Activated T-helper 2 cell treated with anti-CD3 and anti-CD28 coated beads, Interferon-gamma antibody, Interleukin-2, Interleukin-4, amounts not matched to agents 10 μg/mL and 5 μg/mL and 100 μg/mL, durations not matched to agents 14 hours and 24 hours and 36 hours (primary cell): ENCODE measurements at places on chromosomes 6 and 20. TPM values are rescaled to one million over a fixed set of nuclear protein-coding genes. Genes with fewer than 3 reads are reported as not detected.

Gene SIRPB2
- total RNA-seq = not detected in 2 replicates

Gene KCNG1
- total RNA-seq = 2.2 and 2.3 TPM in 2 replicates

GRCh38 chr6:11264100-11264499 lies 31.6 kb upstream of the NEDD9 start:
- H3K4me3 ChIP-seq = no peak overlapping the region
- peaks cover 25% of the 10 kb centered on the region for H3K4me1 ChIP-seq
- DNase-seq = no peak

DNA sequence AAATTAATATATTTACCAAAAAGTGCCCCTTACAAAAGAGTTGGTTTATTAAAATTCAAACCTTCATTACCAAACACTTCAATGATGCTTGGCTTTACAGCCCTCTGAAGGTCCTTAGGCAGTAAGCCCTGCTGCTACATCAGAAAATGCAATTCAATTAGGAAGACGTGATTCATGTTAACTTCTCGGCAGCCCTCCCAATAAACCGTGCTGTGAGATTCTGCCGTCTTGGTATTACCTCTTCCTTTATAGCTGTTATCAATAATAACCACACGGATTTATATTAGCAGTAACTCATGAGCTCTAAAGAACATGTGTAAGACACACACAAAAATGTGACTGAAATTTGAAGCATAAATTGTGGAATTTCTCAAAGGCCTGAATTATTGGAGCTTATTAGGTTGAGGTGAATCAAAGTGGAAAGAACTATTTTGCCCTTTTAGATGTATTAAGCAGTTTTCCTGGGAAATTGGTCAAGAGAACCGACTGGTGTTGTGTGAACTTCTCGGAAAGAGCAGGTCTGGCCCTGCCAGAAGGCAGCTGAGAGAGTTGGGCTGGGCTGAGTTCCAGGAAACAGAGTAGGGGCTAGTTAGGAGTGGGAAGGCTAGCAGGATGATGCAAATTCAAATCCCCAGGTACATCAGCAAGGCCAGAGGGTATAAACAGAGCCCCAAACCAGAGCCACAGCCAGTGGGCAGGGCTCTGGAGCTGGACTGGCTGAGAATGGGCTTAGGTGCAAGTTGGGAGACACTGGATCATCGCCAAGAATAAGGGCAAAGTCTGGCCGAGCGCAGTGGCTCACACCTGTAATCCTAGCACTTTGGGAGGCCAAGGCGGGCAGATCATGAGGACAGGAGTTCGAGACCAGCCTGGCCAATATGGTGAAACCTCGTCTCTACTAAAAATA lies 33.1 kb downstream of the FGD2 start:
- no peak overlapping the region for H3K4me3 ChIP-seq
- no peak for DNase-seq
- no peaks in the 10 kb centered on the region for H3K27me3 ChIP-seq
- H3K4me1 ChIP-seq = peaks cover 50% of the 10 kb centered on the region
- H3K27ac ChIP-seq = no peak overlapping the region

DNA sequence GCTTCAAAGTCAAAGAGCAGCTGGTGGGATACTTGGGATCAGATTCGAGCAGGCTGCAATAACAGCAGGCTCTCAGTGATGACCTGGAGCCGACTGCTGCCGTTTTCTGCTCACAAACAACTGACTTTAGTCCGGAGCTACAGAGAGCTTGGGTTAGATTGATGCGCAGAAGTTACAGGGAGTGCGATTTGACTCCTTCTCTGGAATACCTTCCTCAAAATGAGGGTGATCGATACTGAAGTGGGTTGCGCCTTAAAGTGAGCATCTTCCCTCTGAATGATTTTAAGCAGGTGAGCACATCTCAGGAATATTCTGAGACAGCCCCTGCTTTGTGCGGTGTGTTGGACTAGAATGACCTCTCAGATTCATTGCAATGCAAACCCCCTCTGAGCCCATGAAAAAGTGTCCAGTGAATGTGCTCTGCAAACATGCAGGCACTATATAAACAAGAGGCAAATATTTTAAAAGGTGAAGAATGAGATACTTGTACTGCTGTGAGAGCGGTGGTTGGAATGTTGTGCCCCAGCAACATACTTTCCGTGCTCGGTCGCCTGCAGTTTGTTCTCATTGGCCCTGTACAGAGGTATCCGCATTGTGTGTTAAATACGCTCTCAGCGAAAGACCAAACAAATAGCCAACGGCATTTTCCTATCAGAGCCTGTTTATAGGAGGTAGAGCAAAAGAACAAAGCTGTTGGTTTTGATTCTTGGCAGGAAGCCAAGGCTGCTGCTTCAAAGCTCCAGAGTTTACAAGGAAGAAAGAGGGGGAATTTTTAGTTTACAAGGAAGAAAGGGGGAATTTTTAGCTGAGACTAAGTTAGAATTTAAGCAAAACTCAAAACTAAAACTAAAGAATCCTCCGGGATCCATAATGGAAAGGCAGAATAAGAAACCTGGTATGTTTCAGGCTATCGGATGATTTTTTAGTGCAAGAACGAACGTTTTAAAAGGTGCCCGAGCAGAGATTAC lies 67.7 kb downstream of the PHACTR2 start:
- DNase-seq = no peak
- H3K4me1 ChIP-seq = no peaks in the 10 kb centered on the region
- H3K27ac ChIP-seq = no peak overlapping the region
- H3K4me3 ChIP-seq = no peak overlapping the region
- no peaks in the 10 kb centered on the region for H3K36me3 ChIP-seq
- H3K27me3 ChIP-seq = no peaks in the 10 kb centered on the region

DNA sequence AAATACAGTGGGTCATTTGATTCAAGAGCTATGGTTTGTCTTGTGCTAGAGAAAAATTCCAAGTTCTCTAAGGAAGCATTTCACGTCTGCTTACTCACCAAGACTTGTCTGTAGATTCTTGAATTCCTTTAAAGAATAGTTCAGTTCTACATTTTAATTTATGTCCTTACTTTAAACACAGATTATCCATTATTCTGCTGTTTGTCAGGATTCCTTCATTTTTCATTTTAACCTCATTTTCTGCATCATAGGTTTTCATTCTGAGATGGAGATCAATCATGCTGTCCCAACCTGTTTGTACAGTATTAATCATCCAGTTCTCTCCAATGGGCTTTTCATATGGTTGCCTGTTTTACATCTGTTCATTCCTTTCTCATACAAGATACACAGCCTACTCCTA lies 24.5 kb upstream of the POPDC3 start:
- no peaks in the 10 kb centered on the region for H3K4me1 ChIP-seq
- no peak overlapping the region for H3K27ac ChIP-seq
- peaks cover 30% of the 10 kb centered on the region for H3K27me3 ChIP-seq
- no peak overlapping the region for H3K4me3 ChIP-seq
- H3K36me3 ChIP-seq = no peaks in the 10 kb centered on the region

DNA sequence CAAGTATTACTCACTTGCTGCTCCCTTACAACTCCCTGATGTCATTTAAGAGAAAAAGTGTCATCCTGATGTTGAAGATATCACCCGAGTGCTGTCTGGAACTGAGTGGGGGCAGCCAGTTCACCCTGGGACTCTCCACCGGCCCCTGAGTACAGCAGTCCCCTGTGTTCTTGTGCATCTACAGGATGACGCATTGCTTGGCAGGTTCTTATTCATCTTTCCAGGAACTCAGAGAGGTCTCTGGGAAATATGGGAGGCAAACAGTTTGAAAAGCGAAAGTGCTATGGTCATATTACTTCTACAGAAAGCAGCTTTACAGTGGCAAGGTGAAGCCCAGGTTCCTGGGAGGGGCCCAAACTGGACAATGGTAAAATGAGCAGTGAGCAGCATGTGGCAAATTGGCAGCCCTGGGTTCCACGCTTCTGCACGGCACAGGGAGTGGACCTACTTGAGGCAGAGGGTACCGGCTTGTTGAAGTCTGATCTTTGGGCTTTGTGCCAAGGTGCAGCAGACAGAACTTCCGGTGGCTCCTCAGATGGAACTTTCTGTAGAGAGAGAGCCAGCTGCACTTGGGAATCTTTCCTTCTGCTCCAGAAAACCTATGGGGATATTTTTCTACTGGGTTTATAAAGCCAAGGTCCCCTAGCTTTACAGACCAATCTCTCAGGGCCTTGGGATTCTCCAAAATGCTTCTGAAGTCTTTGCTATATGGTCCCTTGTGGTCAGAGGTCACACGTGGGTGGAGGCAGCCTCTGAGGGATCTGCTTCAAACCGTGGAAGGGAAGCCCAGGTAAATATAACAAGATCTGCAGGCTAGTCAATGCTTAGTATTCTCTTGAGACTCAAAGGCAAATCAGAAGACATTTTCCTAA lies 128.3 kb downstream of the MAP3K7 start:
- H3K27ac ChIP-seq = peak overlapping the region; percentile 95
- peak overlapping the region; percentile 27 for H3K4me3 ChIP-seq
- H3K4me1 ChIP-seq = peaks cover 76% of the 10 kb centered on the region
- H3K36me3 ChIP-seq = peaks cover 7% of the 10 kb centered on the region

DNA sequence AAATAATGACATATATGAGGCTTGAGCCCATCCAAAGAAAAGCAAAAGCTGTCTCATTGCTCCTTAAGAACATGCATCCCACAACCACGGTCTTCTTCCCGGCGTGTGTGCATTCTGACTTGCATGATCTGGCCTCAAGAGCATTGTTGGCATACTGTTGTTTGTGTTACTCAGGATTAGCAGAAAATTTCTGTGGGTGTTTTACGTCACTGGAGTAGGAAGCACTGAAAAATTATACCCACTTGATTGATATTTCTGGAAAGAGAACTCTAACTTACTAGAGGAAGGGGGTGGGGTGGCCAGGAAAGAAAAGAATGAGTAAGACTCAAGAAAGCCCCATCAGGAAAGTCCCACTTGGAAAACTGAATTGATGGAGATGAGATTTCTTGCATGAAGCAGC lies 326.2 kb upstream of the PRDM1 start:
- no peak overlapping the region for H3K4me3 ChIP-seq
- peaks cover 2% of the 10 kb centered on the region for H3K27me3 ChIP-seq
- H3K4me1 ChIP-seq = peaks cover 45% of the 10 kb centered on the region
- DNase-seq = no peak

GRCh38 chr6:132763269-132763668 lies 5.6 kb upstream of the VNN2 start:
- peaks cover 5% of the 10 kb centered on the region for H3K36me3 ChIP-seq
- DNase-seq = peak; percentile 50
- peak overlapping the region; percentile 40 for H3K27ac ChIP-seq
- H3K4me1 ChIP-seq = peaks cover 32% of the 10 kb centered on the region
- peaks cover 2% of the 10 kb centered on the region for H3K27me3 ChIP-seq
- H3K4me3 ChIP-seq = peak overlapping the region; percentile 60

DNA sequence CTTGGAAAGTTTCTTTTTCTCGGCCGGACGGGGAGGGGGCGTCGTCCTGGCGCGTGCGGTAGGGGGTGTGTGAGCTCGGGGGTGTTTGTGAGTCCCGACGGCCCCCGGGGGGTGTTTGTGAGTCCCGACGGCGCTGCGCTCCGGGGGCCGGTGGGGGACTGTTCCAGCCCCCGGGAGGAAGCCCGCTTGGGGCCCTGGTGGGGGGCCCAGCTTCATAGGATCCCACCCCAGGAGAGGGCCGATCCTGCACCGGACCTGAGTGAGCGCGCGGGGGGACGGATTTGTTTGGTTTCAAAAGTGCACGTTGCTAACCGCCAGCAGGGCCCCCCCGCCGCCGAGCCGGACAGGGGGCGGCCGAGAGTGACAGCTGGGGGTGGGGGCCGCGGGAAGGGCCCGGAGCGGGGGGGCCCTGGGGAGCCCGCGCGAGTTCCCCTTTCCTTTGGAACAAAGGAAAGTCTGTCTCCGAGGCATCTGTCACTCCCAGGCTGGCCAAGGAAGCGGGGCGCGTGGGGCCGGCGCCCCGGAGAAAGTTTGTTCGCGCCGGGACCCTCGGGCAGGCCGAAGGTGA lies 485 bp downstream of the TGIF2 start:
- peaks cover 34% of the 10 kb centered on the region for H3K4me1 ChIP-seq
- H3K4me3 ChIP-seq = peak overlapping the region; percentile 57
- H3K27ac ChIP-seq = peak overlapping the region; percentile 55
- peaks cover 31% of the 10 kb centered on the region for H3K36me3 ChIP-seq
- no peaks in the 10 kb centered on the region for H3K27me3 ChIP-seq
- DNase-seq = no peak

DNA sequence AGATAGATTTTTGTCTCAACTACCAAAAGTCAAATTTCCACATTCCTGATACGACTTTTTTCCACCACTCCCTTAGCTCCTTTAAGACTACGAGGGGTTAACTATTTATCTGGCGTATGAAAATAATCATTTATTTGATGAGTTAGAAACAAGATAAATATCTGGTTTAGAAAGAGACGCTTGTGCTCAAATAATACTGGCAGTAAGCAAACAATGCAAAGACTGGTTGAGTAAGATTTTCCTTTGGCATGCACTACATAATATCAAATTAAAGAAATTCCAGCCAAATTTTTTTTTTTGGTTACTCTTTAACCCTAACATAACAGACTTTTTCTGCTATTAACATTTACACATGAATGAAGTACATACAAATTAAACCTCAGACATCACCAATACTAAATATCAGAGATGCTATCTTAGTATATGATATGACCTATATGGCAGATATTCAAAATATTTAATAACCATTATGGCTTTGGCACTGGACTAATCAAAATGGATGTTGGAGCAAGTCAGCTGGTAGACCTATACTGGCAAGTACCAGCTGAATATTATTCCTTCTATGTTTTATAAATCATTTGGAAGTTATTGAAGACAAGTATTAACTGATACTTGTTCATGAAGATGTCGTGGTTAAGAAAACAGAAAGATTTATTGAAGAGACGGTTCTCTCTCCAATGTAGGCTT lies 345.3 kb downstream of the TFAP2B start:
- H3K4me1 ChIP-seq = no peaks in the 10 kb centered on the region
- H3K4me3 ChIP-seq = no peak overlapping the region
- no peak for DNase-seq
- no peaks in the 10 kb centered on the region for H3K27me3 ChIP-seq
- H3K36me3 ChIP-seq = no peaks in the 10 kb centered on the region

GRCh38 chr20:62219101-62219991 lies 732 bp downstream of the HRH3 start:
- H3K36me3 ChIP-seq = no peaks in the 10 kb centered on the region
- peaks cover 21% of the 10 kb centered on the region for H3K27me3 ChIP-seq
- H3K4me1 ChIP-seq = no peaks in the 10 kb centered on the region
- DNase-seq = no peak

GRCh38 chr20:43198607-43199006 lies 8.9 kb upstream of the PTPRT start:
- H3K27ac ChIP-seq = no peak overlapping the region
- H3K4me3 ChIP-seq = no peak overlapping the region
- no peaks in the 10 kb centered on the region for H3K27me3 ChIP-seq
